Stimulated activated CD8-positive, alpha-beta memory T cell treated with anti-CD3 and anti-CD28 coated beads, Interleukin-4, amount 100 ng/mL, for 1 hour (primary cell): ENCODE measurements at places on chromosomes 5 and 9.

- DNase-seq: no peak
Measured at GRCh38 chr5:116953251-116953930, 378.8 kb upstream of the SEMA6A start.

DNA sequence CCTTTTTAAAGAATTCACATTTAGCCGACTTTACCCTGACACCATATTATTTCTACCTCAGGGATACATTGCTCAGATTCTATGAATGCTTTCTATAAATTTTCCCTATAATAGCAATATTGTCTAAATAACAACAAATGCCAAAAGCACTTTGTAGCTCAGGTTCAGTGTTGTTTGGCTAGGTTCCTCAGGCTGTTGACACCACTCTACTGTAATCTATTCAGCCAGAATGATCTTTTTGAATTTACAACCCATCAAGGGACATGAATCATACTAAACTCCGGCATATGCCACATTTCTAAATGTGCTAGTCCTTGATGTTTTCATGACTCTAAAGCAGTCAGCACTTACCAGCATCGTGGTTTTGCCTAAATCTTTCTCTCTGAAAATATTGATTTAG is 641.5 kb upstream of the CDH10 start:
- no peak for DNase-seq

DNA sequence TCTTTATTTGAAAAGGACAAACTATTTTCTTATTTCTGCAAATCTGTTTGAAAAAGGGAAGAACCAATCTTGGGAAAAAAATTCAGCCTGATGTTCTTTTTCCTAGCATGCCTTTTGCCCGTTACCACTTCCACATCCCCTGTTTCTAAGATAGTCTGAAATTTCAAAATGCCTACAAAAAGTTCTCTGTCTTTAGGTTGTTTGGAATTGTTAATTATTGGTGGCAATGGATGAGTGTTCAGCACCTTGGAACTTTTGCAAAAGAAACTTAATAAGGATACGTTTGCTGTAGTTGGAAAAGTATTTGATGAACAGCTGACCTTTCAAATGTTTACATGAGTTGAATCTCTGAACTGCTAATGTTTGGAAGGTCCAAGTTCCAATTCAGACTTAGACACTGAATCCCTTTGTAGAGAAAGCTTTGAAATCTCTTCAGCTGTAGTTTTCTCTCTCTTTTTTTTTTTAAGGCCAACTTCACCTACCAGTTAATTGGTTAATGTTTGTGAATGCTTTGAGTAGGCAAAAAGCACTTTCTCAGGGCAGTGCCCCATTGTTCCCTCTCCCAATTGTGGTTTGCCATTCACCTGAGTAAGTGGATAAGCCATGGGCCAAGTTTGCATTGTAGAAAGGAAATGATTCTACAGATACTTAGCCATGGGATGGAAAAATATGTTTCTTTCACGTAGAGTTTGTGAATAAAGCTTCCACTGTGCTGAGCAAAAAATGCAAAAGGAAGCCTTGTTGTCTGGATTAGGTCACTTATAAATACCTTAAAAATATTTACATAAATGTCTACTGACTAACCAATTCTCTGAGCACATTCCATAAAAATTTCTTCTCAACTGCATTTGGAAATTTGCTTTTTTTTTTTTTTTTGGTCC is 156.4 kb upstream of the ELL2 start:
- no peak for DNase-seq

- no peak for DNase-seq
Measured at GRCh38 chr9:34707130-34707529, 2.8 kb downstream of the CCL21 start.

GRCh38 chr9:128911529-128912035 is 9.2 kb upstream of the PHYHD1 start:
- no peak for DNase-seq

GRCh38 chr5:81980160-81980559 is 8.3 kb downstream of the ATG10 start:
- DNase-seq: no peak

DNA sequence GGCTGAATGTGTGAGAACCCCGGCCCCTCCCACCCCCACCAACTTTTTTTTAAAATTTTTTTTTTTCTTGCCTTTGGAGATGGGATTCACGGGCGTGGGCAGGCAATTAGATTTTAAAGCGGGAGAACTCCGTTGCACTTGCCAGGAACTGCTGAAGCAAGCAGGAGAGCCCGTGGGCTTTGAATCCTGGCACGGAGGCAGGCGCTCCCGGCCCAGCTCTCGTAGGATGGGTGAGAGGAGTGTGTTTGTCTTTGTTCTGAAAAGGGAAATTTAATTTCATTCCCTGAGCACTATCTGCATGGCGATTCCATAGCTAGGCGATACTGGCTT is 54.3 kb upstream of the BOD1 start:
- no peak for DNase-seq

GRCh38 chr5:1401536-1402138 is 43.6 kb downstream of the SLC6A3 start:
- DNase-seq: no peak

DNA sequence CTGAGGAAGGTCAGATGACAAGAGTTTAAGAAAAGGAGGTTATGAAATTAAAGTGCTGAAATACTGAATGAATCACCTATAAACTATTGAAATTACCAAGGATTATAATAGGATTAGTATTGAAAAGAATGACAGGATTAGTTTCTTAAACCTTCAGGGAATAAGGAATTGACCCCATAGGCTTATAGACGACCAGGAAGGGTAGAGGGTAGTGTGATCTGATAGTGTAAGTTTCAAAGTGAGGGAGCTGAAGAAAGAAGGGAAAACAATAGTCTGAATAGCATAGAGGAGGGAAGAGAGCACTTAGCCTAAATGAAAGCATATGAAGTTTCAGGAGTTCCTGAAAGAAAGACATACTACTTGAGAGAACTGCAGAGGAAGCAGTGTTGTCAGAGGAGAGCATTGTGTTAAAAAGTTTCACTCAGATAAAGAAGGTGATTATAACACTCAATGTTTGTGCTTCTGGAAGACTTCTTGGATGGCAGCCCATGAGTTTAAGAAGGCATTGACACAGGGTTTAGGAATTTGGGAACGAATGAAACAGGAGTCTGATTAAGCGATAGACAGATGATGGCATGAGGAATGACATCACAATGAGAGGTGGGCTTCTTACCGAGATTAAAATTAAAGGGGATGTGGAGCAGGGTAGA is 557.9 kb upstream of the GRAMD2B start:
- no peak for DNase-seq

GRCh38 chr5:128287740-128288139 is 204.2 kb downstream of the SLC12A2 start:
- DNase-seq: no peak

DNA sequence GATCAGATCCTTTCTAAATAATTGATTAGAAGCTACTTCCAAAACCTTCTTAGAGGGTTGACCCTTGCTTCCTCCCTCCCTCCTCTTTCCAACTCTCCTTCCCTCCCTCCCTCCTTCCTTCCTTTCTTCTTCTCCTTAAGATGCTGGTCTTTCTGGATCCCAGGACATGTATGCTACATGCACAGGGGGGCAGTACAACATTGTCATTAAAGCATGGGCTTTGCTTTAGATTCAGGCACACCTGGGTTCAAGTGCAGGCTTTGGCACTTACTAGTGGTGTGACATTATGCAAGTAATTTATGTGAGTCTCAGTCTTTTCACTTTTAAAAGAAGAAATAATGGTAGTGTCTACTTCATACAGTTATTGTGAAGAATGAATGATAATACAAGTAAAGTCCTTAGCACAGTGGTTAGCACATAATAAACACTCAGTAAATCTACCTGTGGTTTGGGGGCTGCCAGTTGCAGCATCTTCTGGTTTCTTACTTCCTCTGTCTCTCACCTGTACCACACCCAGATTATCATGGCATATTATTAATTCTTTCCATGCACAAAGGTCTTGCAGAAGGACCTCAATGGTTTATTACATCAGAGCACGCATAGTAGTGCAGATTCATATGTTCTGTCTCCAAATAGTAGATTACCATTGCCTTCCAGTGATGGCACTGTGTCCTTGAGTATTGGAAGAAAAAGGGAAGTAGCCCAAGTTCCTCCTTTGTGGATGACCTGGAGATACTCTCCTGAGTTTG is 154.1 kb downstream of the ARHGAP26 start:
- DNase-seq: no peak

DNA sequence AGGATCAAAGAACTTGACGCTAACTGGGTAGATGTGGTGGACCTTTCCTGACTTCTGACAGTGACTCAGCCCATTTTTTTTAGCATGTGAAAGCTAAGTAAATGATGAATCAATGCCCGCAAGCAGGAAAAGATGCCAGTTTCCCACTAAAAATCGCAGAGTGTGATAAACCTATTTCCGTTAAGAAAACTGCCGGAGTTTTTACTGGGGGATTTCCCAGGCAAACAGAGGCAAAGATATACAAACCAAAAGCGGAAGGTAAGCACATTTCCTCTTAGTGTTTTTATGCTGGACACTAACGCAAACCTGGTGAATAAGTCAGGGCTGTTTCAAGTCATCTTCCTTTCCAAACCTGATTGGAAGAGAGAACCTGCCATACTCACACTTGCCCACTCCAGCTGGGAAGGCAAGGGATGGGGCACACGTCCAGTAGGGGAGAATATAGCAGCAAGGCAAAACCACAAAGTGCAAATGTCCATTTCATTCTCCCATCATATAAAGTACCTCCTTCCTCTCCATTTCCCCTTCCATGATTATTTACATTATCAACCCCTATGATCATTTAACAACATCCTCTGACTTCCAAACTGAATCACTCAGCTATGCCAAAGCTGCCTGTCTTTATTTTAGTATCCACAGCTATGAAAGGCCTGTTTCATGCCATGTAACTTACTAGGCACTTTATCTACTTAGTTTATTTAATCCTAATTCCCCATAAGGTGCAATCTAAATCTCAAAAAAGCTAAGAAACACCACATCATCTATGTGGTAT is 349.7 kb upstream of the RFX3 start:
- DNase-seq: no peak

- DNase-seq: no peak
Measured at GRCh38 chr9:129023036-129023907, 4.9 kb downstream of the SH3GLB2 start.

- no peak for DNase-seq
Measured at GRCh38 chr5:89147031-89147430, 264.0 kb upstream of the MEF2C start.

GRCh38 chr9:124273427-124274160 is 15.8 kb downstream of the NEK6 start:
- DNase-seq: no peak

- no peak for DNase-seq
Measured at GRCh38 chr5:41695920-41696582, 174.2 kb downstream of the OXCT1 start.

GRCh38 chr5:149442563-149443182 is 63.6 kb upstream of the IL17B start:
- DNase-seq: peak; percentile 51

DNA sequence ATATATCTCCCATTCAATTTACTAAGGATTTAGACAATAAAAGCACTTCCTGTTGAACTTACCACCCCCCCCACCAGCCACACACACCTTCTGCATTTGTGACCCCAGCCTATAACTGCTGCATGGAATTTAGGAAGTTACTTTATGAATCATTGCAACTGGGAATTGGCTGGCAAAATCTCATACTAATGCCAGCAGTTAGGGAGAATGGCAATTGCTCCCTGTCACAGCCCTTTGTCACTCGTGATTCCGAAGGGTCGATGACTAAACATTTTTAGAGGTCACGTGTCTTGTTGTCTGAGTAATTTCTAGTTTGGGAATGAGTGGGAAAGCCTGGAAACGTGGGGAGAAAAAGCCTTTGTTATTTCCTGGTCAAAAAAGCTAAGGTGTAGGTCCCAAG is 46.6 kb upstream of the PCA3 start:
- no peak for DNase-seq

DNA sequence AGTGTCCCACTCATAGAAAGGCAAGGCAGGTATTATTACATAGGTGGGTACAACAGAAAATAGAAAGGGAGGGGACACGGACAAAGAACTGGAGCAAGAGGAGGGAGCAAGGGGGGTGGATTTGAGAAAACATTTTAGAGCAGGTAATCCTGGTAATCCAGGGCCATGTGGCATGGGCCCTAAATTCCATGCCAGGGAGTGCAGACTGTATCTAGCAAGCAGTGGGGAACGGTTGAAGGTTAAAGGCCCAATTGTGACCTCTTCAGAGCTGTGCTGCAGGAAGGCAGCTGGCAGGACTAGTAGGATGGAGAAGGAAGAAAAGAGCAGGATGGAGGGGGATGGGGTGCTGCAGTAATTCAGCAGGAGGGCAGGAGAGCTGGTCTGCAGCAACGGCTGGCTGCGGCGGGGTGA is 75.2 kb downstream of the PDE6A start:
- DNase-seq: no peak

DNA sequence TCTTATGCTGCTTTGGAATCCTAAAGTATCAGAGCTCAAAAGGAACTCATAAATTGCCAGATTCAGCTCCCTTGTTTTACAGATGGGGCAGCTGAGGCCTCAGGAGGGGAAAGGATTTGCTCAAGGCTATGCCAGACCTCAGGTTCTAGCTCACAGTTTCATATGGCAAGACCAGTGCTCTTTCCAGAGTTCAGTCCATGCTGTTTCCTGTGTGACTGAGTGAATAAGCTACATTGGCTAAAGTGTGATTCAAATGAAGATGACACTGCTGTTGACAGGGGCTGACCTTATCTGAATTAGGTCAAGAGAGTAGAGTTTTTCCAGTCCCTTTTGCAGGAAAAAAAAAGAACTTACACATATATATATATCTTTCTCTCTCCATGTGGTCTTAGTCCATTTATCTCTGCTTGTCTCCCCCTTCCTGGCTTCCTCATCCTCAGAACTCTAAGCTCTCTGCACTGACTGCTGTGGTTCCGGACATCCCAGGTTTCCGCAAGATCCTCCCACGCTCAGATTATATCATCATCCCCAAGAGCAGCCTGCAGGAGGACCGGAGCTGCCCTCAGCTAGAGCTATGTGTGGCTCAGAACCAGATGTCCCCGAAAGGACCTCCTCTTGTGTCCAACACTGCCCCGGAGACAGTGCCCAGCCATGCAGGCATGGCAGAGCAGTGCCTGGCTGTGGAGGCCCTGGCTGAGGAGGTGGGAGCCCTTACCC is 9.3 kb downstream of the HMGXB3 start:
- no peak for DNase-seq

GRCh38 chr9:37187713-37188439 is 67.5 kb downstream of the ZCCHC7 start:
- no peak for DNase-seq

- no peak for DNase-seq
Measured at GRCh38 chr5:126927429-126927828, 102.9 kb downstream of the MARCHF3 start.

GRCh38 chr9:38747941-38748340 is 28.0 kb upstream of the FAM240B start:
- DNase-seq: no peak
